Activated naive CD8-positive, alpha-beta T cell treated with anti-CD3 and anti-CD28 coated beads for 36 hours (primary cell): ENCODE measurements at places on chromosomes 11 and 22.

GRCh38 chr11:44761551-44761961 lies 34.8 kb downstream of the TSPAN18 start:
- no peak for DNase-seq

- DNase-seq: peak; percentile 26
Measured at GRCh38 chr11:44726283-44727113, at the start of gene TSPAN18. TSS of gene TSPAN18 (plus strand) at chr11:44726962. CDS start at chr11:44906417, 179,455 bp downstream.

DNA sequence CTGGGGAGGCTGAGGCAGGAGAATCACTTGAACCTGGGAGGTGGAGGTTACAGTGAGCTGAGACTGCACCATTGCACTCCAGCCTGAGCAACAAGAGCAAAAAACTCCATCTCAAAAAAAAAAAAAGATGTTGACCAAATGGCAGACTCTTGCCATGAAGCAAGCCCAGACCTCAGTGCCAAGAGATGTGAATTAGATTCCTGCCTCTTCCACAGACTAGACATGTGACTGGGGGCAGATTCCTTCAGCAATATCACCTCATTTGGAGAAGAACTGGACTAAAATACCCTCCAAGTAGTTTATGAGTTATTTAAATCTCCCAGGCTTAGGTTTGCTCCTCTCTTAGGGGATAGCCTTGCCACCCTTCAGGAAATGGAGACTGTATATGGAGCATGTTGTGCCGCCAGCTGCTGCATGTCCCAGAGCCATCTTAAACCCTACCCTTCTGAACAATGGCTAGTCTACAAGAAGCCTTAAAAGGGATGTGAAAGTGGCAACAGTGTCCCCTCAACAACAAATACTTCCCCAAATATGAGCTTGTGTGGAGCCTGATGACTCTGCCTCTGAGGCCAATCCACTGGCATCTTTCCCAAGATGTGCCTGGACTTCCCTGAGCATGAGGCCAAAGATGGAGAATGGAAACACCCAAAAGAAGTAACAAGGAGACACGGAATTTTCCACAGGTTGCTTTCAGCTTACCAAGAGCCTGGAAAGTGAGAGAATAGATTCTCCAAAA lies 763 bp upstream of the MS4A7 start:
- no peak for DNase-seq

DNA sequence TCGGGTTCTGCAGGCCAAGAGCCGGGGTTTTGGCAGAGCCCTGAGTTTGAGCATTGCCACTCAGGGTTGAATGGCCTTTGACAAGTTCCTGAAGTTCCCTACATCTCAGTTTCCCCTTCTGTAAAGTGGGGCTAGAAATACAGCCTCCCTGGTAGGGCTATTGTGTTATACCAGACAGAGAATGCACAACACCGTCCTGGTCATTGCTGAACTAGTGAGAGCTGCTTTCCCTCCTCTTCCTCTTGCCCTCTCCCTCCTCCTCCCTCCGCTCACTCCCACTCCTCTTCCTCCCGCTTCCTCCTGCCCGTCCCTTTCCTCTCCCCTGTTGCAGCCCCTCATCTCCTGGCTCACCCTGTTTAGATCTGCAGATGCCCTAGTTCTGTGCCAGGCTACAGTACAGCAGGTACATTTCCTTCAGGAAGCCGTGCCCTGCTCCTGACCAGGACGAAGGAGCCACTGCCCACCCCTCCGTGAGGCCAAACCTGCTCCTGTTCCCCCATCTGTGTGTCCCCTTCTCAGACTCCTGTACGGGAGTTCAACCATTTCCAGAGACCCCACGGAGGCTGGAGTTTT lies 91.5 kb upstream of the SHANK2 start:
- DNase-seq: no peak

DNA sequence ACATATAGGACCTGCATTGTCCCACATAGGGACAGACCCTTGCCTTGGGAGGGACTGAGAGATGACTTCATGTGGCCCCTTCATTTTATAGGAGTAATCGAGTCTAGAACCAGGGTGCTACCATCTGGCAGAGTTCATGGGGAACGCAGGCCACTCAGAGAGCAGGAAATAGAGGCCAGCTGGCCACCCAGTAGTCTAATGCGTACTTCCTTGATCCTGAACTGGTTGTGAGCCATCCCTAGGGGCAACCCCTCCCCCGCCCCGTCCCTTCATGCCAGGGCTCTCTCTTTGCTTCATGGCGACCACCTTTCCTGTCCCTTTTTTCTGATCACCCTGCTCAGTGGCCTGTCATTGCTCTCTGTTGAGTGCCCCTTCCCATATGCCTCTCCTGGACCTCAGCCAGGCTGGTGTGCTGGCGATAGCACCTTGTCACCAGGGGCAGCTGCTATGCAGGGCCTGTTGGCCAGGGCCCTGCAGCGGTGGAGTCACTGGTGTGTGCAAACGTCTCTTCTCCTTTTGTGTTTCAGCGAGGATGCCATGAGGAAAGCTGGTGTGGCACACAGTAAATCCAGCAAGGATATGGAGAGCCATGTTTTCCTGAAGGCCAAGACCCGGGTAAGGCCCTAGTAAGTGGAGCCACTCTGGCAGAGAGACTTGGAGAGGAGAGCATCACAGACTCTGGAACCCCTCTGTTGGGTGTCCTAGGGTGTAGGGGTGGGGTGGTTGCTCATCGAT lies 29.3 kb downstream of the MED15 start:
- DNase-seq: no peak

DNA sequence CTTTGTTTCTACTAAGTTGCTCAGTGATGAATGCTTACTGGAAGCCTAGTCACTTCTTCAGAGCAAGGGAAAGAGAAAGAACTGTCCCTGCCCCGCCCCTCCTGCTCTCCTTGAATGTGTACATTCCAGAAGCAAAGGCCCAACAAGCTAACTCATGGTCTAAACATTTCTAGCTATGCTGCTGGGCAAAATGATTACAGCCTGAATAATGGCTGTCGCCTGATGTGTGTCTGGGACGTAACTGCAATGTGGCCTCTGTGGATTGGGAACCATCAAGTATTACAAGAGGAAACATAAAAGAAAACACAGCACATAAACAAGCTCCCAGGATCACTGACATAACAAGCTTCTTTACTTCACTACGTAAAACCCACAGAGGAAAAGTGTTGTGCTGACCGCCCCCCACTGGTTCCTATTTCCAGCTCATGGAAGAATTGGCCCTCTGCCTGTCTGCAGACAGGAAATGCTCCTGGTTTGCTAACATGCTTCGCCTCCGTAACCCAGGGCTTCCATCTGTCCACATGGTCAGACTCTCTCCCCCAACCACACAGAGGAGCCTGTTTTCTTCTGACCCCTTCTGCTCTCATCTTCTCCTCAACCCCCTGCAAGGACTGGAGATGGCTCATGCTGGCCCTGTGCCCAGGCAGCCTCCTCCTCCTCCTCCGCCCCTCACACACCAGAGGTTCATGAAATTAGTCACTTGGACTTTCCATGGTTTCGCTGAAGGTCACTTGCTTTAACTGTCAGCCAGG lies 187.2 kb downstream of the MAML2 start:
- DNase-seq: peak; percentile 83

DNA sequence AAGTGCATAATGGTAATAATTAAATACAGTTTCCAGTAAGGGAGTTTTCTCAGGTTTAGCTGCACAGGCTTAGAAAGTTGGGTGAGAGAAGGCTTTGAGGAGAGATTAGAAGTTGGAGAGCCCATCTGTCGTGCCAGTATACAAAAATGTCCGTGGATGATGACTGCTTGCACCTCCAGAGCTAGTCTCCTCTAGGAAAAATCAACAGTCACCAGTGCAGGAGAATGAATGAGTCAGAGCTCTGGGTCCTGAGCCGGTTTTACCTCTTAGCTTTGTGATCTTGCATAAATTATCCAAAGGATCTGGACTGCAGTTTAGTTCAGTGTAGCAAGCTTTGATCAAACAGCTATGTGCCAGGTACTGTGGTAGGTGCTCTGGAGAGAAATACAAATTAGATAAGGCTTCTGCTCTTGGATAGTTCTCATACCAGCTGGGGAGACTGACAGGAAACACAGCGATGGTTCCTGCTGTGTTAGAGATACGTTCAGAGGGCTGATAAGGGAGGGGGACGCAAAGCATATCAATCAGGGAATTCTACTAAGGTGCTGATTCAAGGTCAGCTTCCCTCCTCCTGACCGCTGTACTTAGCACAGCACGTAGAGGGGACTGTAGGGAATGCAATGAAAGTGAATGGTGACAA lies 125.9 kb downstream of the TEAD1 start:
- no peak for DNase-seq
